HuH-7 (cell line): ENCODE measurements at places on chromosomes 5 and 9.

GRCh38 chr9:138053996-138054752, 176.6 kb downstream of the CACNA1B start:
- peak; percentile 43 for DNase-seq

GRCh38 chr5:13218518-13218917, 726.0 kb downstream of the DNAH5 start:
- peak; percentile 10 for DNase-seq

- DNase-seq = no peak
Measured at GRCh38 chr9:83456226-83456625, 82.0 kb downstream of the FRMD3 start.

GRCh38 chr9:79662537-79662956, 90.8 kb downstream of the TLE4 start:
- no peak for DNase-seq

- no peak for DNase-seq
Measured at GRCh38 chr9:69130456-69131441, 43.3 kb upstream of the TJP2 start.

- no peak for DNase-seq
Measured at GRCh38 chr9:34716711-34717110, 6.8 kb upstream of the CCL21 start.

- DNase-seq = no peak
Measured at GRCh38 chr5:173271419-173271818, 36.4 kb upstream of the NKX2-5 start.

DNA sequence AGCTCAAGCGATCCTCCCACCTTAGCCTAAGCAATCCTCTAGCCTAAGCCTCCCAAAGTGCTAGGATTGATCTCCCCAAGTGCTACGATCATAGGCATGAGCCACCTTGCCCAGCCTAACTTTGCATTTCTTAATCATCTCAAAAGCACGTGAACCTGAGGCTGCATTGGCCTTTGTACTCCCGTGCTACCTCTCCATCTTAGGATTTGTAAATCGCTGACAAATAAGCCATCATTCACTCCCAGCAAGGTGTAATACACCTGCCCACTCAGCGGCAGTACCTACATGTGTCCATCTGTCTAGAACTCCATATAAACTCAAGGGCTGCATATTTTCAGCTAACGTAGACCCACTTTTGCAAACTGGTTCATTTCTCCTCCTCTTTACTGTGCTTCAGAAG, 2.8 kb downstream of the ANKH start:
- no peak for DNase-seq

DNA sequence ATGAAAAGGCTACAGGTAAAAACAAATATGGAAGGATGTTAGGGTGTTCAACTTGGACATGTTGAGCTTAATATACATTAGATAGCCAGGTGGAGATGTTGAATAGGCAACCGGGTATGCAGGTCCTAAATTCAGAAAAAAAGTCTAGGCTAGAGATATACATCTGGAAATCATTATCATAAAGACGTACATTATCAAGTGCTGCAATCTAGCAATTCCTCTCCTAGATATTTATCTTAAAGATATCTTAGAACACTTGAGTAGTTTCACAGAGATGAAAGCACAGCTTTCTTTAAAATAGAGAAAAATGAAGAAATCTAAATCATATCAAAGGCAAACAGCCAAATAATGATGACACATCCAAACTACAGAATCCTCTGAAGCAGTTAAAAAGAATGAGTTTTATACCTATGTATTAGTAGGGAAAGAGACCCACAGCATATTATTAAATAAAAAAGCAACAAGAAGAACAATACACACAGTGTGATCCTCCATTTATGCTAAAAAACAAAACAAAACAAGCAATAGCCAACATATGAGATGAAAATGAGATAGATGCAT, 3.8 kb downstream of the NUDCD2 start:
- no peak for DNase-seq

DNA sequence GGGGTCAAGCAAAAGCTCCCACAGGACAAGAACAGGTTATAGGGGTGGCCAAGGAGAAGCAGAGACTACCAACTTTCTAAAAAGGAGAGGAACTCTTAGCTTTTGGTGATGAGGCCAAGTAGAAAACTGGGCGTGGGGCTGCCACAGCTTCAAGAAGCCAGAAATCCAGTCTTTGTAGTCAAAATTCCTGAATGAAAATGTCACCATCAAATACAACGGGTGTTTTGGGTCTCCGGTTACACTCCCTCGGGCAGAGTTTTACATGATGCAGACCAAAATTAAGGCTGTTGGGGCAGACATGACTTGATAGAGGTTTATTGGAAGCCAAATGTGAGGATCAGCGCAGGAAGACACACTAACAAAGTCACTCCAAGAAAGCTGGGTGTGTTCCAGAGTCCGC, 29.4 kb upstream of the N4BP3 start:
- no peak for DNase-seq

- DNase-seq = no peak
Measured at GRCh38 chr9:34079181-34079580, 30.5 kb upstream of the UBAP2 start.

DNA sequence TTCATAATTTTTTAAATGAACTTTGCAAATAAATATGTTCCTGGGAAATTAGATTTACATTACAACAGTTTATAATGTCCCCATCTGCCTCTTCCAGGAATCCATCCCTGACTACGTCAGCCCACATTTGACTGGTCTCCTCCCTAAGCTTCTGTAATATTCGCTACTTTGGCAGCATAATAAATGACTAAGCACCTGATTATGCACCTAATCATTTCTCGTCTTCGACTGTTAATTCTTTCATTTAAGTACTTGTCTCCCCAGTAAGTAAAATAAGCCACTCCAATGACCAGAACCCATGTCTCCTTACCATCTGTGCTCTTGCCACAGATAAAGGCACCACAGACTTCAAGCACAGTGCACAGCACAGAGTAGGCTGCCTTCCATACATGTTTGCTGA, 122.7 kb downstream of the DENND1A start:
- DNase-seq = no peak

DNA sequence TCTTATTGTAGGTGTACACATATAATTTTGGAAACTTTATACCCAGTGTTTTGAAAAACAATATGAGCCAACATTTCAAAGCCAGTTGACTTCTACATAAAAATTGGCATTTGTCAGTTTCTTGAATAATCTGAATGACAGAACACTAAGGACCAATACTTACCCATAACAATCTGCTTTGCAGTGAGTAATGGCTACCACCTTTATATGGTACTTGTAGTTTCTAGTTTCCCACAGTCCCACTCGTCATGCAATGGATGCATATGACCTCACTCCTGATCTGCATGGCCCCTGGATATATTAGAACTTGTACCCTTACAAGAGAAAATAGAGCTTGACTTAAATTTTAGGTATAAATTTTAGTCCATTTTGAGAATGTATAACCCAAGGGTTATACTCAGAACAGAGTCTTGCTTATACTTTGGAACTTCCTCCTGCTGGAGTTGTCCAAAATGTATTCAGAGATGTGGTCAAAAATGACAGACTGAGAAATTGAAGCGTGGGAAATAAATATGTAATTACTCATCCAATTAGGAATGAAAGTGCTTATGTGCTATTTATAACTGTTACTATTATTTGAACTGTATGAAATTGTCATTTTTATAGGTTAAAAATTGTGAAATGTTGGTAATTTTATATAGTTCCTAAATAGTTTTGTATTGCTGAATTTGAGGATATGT, 19.5 kb downstream of the XRCC4 start:
- no peak for DNase-seq

- DNase-seq = no peak
Measured at GRCh38 chr9:96075111-96075510, 199.6 kb downstream of the ERCC6L2 start.

DNA sequence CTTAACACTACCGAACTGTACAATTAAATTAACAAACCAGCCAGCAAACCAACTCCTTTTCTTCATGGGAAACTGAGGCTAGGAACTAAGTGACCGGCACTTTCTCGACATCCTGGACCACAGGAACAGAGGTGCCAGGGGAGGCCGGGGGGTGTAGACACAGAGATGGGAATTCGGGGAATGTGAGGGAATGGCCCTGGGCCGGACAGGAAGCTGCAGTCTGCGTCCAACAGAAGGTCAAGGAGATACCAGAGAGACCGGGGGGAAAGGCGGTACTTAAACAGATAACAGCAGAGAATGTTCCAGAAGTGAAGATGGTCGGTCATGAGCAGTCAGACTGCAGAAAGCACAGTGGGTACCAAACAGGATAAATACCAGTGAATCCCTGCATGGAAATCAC, 40.3 kb downstream of the DBH start:
- no peak for DNase-seq

- DNase-seq = no peak
Measured at GRCh38 chr9:88936132-88936531, 55.1 kb upstream of the S1PR3 start.

DNA sequence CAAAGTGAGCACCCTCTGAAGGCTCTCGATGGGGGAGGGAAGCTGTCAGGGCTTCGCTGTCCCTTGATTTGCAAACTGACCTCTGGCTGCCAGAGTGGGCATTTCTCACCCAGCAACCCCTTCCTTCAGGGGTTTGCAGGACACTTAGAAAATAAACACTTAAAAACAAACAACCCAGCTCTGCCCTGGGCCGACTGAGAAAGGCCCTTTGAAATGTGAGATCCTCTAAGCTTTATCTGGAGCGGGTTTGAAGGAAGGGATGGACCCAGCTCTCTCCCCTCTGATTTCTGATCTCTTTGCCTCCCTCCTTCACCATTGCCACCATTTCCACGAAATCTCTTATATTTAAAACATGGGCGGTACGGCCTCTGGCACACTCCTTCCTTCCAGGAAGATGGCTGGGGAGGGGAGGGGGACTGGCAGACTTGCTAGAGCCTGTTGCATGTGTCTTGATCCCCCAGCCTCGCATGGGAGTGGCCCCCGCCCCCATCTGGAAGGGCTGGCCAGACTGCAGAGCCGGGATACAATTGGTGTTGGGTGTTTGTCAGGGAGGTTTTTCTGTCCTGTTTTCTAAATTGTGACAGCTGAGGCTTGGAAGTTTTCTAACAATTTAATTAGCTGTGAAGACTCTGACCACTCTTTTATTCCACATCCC, 20.2 kb downstream of the OLFM1 start:
- no peak for DNase-seq

DNA sequence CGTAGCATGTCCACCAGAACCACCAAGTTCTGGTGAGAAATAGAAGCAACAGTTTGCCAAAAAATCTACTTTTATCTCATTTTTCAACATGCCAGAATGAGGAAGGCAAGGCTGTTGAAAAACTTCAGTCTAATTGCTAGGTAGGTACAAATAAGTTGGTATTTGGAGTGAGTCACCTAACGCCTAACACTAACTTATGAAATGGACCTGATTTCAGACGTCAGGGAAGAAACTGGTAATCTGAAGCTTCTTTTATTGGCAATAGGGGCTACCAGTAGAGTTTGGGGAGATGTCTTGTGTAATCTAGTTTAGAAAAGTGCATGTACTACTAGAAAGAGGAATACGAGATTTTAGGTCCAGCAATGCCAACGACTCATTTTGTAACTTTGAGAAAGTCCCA, 4.4 kb upstream of the PDE6A start:
- no peak for DNase-seq
